IPS-NIHi11 (cell line): ENCODE measurements at places on chromosomes 7 and 10.

DNA sequence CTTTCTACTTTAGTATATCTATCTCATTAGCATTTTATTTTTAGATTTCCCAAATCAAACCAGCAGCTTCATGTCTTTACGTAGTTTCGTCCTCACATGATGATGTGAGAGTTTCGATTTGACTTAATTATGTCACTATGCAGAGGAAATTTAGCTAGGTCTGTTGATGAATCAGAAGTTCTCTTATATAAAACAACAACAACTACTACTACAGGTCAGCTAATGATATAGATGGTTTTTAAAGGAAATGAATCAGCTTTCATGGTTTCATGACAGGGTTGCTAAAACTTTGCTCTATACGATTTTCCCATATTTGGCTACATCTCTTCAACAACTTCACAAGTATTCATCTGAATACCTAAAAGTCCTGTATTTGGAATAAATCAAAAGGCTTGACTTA is 28.6 kb downstream of the JAZF1 start:
- DNase-seq: no peak

GRCh38 chr10:17648243-17649035 is 4.5 kb downstream of the STAM start:
- DNase-seq: no peak

- no peak for DNase-seq
These were observed 65.7 kb downstream of the TLL2 start for GRCh38 chr10:96448021-96448457.

DNA sequence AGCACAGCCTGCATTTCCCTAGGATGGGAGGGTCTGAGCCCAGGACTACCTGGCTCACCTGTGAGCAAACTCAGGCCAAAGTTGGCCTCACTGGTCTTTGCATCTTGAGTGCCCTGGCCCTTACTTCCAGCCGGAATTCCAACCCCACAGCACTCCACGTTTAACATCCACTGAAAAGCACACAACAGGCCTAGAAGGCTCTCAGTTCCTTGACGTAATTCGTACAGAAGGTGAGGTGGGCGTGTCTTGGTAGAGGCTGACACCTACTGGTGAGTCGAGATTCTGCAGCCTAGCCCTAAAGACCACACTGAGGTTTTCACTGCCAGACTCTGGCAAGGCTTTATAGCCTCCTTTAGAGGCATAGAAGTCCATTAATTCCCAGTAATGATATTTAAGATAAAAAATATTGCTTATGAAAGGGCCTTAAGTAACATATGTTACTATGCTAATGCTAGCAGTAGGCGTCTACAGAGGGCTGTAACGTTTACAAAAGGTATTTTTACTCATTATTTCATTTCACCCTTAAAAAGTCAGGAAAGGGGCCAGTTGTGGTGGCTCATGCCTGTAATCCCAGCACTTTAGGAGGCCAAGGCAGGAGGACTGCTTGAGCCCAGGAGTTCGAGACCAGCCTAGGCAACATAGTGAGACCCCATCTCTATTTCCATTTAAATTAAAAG is 95.8 kb downstream of the HIP1 start:
- DNase-seq: peak; percentile 74

DNA sequence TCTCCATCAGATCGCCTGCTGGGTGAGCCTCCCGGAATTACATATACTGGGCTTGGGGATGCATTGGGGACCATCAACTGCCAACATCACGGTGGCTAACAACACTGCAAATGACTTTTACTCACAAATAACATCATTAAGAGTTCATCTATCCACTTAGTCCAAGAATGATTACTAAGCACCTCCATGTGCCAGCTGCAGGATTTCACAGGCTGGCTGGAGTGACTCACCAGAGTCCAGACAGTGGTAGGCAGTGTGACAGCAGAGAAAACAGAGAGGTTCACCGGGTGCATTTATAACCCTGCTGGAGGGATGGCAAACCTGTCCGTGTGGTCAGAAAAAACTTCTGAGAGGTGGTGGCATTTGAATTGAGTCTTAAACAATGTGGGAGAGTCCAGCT is 3.2 kb upstream of the IGFBP3 start:
- DNase-seq: no peak

DNA sequence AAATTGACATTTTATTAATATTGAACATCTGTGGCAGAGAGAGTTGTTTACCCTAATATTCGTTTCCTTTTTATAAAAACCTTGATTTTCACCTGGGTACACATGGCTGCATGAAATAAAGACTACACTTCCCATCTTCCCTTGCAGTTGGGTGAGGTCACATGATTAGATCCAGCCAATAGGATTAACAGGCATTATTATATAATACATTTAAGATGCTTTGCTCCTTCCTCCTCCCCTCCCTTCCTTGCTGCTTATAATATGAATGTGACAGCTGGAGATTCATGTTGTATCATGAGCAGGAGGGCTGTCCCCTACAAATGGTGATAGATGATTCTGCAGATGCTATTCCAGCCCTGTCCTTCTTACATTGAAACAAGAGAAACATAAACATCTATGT is 146.6 kb downstream of the SH2D4B start:
- DNase-seq: peak; percentile 68

GRCh38 chr10:49407552-49408137 is 11.8 kb upstream of the DRGX start:
- DNase-seq: peak; percentile 82

- peak; percentile 37 for DNase-seq
These were observed 39.3 kb downstream of the SPDYE5 start for GRCh38 chr7:75531359-75531821.
